T47D (cell line): ENCODE measurements at places on chromosomes 2 and 18.

DNA sequence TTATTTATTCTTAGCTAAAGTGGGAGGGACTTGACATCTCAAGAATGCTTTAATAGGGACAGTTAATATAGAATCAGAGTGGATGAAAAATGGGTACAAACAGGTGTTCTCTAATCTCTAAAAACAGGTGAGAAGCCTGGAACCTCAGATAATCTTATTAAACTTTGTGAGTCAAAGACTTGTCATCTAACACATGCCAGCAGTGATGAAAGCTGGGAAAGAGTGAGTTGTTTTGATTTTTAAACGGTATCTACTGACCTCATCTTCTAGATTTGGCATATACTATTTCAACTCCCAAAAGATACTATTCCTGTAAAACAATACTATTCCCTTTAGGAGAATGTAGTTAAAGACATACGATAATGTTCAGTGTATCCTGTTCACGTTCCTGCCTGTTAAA is 103.4 kb downstream of the CCDC141 start:
- DNase-seq, result no peak

- no peak for DNase-seq
These were observed 28.7 kb downstream of the SRSF7 start for GRCh38 chr2:38722271-38723061.

GRCh38 chr2:66185497-66186054 is 249.3 kb upstream of the MEIS1 start:
- no peak for DNase-seq

DNA sequence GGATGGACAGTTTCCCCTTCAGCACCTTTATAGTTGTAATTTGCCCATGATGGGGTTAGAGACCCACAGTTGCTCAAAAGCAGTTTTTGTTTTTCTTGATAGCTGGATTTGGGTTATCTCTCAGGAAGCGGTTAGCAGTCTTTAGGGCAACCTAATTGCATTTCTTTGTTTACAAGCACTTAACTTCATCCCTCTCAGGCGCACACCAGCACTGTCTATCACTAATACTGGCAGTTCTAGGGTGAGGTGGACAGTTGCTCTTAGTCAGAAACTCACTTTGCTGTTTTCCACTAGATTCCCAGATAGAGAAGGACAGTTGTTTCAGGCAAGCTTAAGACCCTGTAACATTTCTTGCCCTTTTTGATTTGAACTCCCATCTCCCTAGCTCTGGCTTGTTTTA is 146.0 kb downstream of the AGAP1 start:
- DNase-seq, result no peak

DNA sequence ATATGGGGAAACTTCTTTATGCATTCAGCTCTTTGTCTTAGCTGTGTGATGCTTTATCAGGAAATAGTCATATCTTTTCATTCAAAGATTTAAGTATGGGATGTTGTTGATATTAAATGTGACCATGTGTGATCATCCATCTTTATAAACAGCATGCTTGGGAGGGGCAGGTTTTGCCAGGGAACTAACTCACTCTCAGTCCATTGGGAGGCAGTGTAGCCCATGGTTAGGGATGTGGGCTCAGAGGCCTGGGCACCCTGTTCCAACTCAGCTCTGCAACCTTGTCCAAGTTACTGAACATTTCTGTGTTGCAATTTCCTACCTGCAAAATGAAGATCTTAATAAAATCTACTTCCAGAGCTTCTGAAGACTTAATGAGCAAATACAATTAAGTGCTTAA is 92.0 kb upstream of the BCL2L11 start:
- DNase-seq, result no peak
